CD14-positive monocyte (primary cell): ENCODE measurements at places on chromosomes 7 and 10. TPM values are rescaled to one million over a fixed set of nuclear protein-coding genes. Genes with fewer than 3 reads are reported as not detected.

The RADIL gene
- not detected for polyA plus RNA-seq

The COL26A1 gene
- polyA plus RNA-seq = not detected

- H3K4me1 ChIP-seq = no peaks in the 10 kb centered on the region
- no peak for DNase-seq
- no peak overlapping the region for H3K4me3 ChIP-seq
- H3K27me3 ChIP-seq = no peaks in the 10 kb centered on the region
- no peak overlapping the region for H3K27ac ChIP-seq
- H3K36me3 ChIP-seq = peaks cover 64% of the 10 kb centered on the region
These were observed 15.5 kb downstream of the LOXL4 start for GRCh38 chr10:98252464-98252863.

DNA sequence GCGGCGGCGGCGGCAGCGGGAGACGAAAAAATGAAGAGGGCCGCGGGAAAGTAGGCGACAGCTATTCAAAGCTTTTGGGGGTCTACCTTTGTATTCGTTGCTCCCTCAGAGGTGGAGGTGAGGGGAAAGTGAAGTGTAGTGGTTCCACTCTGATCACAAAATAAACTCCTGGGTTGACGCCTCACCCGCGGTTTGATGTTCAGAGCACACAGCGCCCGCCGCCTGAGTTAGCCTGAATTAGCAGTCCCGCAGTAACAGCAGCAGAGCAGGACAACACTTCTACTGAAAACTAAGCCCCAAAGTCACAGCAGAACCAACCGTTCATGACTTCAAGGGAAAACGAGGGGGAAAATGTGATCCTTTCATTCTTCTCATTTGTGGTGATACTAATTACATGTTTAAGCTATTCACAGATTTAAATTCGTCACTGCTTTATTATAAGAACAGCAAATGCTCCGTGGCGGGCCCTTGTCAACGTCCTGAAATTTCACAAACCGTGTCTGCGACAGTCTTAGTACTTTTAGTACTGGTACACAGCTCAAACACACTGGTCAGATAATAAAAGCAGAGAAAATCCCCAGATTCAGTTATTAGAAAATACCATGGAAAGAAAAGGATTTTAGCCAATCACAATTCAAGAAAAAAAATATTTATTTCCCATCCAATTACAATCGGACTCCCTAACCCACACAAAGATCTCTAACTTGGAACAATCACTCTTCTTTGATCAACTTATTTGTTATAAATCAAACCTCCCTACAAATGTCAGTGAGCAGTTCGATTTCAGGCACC is 563 bp upstream of the JMJD1C start:
- DNase-seq = peak; percentile 14
- H3K4me3 ChIP-seq = peak overlapping the region; percentile 96
- H3K36me3 ChIP-seq = no peaks in the 10 kb centered on the region
- H3K4me1 ChIP-seq = peaks cover 23% of the 10 kb centered on the region
- peaks cover 13% of the 10 kb centered on the region for H3K27me3 ChIP-seq
- no peak overlapping the region for H3K27ac ChIP-seq

DNA sequence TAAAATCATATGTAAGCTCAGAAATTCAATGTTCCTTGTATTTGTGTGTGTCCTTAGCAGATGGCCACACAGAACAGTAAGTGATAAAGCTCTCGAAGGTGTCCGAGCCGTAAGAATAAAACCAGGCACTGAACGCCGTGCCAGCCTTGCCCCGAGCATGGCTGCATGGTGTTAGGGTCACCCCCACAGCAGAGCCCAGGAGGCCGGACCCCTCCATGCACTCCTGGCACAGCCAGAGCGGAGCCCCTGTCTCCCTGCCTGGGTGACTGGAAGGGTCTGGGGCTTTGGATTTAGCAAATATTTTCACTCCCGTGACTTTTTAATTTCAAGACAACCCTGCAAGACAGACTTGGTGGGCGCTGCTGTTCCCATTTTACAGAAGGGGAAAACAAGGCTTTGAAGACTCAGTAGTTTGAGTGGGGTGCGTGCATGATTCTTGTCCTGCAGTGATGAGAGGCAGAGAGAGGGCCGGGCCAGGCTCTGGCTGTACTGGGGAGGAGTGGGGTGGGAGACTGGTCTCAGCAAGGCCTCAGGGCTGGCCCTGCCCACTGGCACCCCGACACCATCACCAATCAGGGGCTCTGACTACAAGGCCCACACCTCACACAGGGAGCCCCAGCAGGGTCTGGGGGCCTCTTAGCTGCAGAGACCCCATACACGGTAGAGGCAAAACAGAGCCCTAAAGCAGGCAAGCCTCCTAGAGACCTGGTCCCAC is 39.4 kb downstream of the VIPR2 start:
- H3K27me3 ChIP-seq = no peaks in the 10 kb centered on the region
- DNase-seq = no peak
- no peak overlapping the region for H3K4me3 ChIP-seq
- H3K4me1 ChIP-seq = no peaks in the 10 kb centered on the region
- no peak overlapping the region for H3K27ac ChIP-seq

- no peaks in the 10 kb centered on the region for H3K27me3 ChIP-seq
- H3K4me1 ChIP-seq = peaks cover 57% of the 10 kb centered on the region
- peak; percentile 58 for DNase-seq
- no peaks in the 10 kb centered on the region for H3K36me3 ChIP-seq
These were observed 71.7 kb downstream of the GNAT3 start for GRCh38 chr7:80439894-80440821.

DNA sequence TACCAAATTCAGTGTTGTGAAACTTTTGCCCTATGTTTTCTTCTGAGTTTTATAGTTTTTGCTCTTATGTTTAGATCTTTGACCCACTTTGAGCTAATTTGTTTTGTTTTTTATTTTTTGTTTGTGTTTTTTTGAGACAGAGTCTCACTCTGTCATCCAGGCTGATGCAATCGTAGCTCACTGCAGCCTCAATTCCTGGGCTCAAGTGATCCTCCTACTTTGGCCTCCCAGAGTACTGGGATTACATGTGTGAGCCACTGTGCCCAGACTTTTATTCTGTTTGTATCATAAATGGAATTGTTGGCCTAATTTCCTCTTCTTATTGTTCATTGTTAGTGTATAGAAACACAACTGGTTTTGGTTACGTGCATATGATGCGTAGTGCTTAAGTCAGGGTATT is 43.2 kb upstream of the ZMIZ2 start:
- H3K36me3 ChIP-seq = peaks cover 84% of the 10 kb centered on the region
- no peak overlapping the region for H3K4me3 ChIP-seq
- DNase-seq = no peak
- no peaks in the 10 kb centered on the region for H3K4me1 ChIP-seq
- no peak overlapping the region for H3K27ac ChIP-seq

- H3K27me3 ChIP-seq = no peaks in the 10 kb centered on the region
- no peaks in the 10 kb centered on the region for H3K4me1 ChIP-seq
- no peak overlapping the region for H3K4me3 ChIP-seq
- no peaks in the 10 kb centered on the region for H3K36me3 ChIP-seq
These were observed 499.6 kb upstream of the ADARB2 start for GRCh38 chr10:2236876-2237275.

DNA sequence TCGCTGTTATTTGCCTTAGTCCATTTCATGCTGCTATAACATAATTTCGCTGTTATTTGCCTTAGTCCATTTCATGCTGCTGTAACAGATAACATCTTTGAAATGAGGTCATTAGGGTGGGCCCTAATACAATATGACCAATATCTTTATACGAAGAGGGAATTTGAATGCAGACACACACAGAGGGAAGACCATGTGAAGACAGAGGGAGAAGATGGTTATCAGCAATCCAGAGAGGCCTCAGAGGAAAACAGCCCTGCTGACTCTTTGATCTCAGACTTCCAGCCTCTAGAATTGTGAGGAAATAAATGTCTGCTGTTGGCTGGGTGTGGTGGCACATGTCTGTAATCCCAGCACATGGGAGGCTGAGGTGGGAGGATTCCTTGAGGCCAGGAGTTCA is 404.9 kb downstream of the TYW1 start:
- no peak overlapping the region for H3K27ac ChIP-seq
- no peaks in the 10 kb centered on the region for H3K27me3 ChIP-seq
- H3K4me3 ChIP-seq = no peak overlapping the region
- no peaks in the 10 kb centered on the region for H3K4me1 ChIP-seq

GRCh38 chr7:110486549-110486948 is 604.4 kb upstream of the LRRN3 start:
- H3K36me3 ChIP-seq = no peaks in the 10 kb centered on the region
- H3K4me3 ChIP-seq = no peak overlapping the region
- no peak overlapping the region for H3K27ac ChIP-seq

DNA sequence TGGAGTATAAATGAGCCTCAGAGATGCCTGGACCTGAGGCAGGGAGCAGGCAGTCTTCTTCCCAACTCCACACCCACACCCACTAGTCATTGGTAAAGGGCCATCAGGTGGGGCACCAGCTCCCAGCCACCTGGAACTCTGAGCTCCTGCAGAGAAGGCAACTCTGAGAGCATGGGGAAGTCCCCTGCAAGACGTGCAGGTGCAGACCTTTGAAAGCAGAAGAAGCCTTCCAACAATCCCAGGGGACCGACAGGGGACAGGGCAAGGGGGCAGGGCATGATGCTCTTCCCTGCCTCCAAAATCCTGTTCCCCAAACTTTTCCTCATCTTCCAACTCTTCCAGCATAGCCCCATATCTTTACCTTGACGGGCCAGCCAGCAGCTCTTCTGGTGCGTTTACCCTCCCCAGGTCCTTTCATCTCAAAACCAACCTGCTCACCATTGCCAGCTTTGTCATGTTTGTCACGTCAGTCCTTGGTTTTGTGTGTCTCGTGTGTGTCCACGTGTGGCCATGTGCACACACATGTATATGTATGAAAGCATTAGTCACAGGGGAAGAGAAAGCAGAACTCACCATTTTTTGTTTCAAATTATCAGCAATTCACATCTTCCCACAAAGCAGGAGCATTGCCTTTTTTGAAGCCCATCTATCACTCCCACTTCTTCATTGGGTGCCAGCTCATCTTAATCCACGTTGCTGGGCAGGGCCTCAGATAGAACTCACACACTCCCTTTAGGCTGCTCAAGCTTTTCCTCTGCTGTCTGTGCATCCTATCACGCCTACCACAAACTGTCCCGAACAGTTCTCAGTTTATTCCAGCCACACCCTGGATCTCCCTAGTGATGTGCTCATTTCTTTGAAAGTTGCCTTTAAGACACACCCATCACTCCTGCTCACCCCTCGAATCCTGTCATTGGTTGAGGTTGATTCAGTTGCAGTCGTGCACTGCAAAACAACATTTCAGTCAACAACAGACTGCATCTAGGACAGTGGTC is 41.0 kb upstream of the AMPH start:
- H3K4me1 ChIP-seq = peaks cover 31% of the 10 kb centered on the region
- H3K36me3 ChIP-seq = no peaks in the 10 kb centered on the region
- no peaks in the 10 kb centered on the region for H3K27me3 ChIP-seq
- H3K27ac ChIP-seq = peak overlapping the region; percentile 23
- DNase-seq = peak; percentile 25
- H3K4me3 ChIP-seq = no peak overlapping the region

GRCh38 chr7:93298671-93299070 is 66.5 kb downstream of the VPS50 start:
- no peak overlapping the region for H3K27ac ChIP-seq
- no peaks in the 10 kb centered on the region for H3K27me3 ChIP-seq
- H3K36me3 ChIP-seq = peaks cover 29% of the 10 kb centered on the region
- no peaks in the 10 kb centered on the region for H3K4me1 ChIP-seq

DNA sequence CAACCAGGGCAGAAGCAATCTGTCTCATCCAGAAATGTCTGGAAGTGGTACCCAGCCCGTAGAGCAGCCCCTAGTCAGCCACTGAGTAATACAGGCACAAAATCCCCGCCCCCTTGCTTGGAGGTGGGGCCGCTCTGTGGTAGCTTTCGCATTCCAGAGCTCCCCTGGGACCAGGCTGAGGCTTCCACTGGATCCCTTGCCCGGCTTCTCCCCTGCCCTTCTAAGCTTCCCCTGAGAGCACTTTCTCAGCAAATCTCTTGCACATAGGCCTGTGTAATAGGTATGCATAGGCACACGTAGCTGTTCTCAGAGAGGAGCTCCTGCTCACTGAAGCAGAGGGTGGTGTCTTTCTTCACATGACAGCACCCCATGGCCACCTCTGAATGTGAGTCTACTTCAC is 144.2 kb downstream of the BMS1 start:
- H3K4me3 ChIP-seq = no peak overlapping the region
- no peak overlapping the region for H3K27ac ChIP-seq
- H3K27me3 ChIP-seq = no peaks in the 10 kb centered on the region
- no peaks in the 10 kb centered on the region for H3K36me3 ChIP-seq
- DNase-seq = no peak

DNA sequence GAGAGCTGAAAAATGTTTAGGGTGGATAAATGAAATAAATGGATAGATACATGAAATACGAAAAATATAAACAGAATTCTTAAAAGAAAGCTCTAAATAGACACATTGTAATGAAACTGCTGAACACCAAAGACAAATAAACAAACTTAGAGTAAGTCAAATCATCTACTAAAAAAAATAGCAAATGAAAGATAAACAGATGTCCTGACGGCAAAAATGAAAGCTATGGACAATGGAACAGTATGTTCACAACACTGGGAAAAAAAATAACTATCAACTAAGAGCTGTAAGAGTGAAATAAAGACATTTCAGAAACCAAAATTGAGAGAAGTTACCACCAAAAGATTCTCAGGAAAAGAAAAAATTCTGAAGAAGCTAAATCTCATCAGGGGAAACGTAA is 106.1 kb downstream of the SGMS1 start:
- peaks cover 6% of the 10 kb centered on the region for H3K36me3 ChIP-seq
- H3K4me3 ChIP-seq = no peak overlapping the region
- H3K27me3 ChIP-seq = no peaks in the 10 kb centered on the region
- no peaks in the 10 kb centered on the region for H3K4me1 ChIP-seq

DNA sequence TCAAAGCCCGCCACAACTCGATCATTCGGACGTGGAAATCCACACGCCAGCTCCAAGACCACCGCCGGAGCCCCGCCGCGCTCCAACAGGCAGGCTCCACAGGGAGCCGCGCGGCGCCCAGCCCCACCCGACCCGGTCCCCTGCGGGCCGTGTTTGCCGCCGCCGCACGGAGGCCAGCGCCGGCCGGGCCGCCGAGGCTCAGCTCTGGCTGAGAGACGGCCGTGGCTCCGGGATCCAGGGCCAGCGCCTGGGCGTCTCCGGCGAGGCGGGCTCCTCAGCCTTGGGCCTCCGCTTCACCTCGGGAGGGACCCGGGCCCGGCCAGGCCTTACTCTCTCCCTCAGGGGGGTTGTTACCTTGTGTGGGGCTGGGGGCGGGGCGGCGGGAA is 333 bp downstream of the SMNDC1 start:
- H3K27me3 ChIP-seq = no peaks in the 10 kb centered on the region
- H3K4me3 ChIP-seq = peak overlapping the region; percentile 89
- H3K27ac ChIP-seq = peak overlapping the region; percentile 77
- peaks cover 38% of the 10 kb centered on the region for H3K36me3 ChIP-seq
- no peak for DNase-seq

DNA sequence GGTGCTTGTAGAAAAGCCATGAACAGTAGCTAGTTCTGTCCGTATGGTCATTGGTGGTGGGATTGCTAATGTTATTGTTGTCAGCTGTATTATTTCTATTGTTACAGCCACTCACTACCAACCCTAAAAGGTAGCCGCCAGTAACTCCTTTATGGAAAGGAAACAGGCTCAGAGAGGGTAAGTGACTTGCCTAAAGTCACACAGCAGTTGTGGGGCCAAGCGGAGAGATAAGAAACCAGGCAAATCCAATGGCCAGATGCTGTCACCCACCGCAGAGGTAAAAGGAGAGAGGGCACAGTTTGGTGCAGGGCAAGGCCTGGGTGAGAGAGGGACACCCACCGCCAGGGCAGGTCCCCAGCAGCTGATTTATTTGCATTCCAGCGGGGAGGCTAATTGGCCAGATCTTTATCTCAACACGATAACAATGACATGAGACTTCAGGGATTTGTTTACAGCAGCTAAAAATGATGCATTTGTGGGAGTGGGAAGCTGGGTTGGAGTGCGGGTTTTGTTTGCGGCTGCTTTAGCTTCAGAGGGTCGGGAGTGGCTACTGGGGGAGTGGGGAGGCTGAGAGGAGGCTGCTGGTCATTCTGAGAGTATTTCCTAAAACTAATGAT is 8.6 kb upstream of the NKX2-3 start:
- no peak overlapping the region for H3K4me3 ChIP-seq
- no peak for DNase-seq
- H3K27ac ChIP-seq = no peak overlapping the region
